Stimulated activated CD4-positive, alpha-beta T cell treated with anti-CD3 and anti-CD28 coated beads, TNF-alpha, amount 100 ng/mL, for 1 hour (primary cell): ENCODE measurements at places on chromosomes 2 and 18.

DNA sequence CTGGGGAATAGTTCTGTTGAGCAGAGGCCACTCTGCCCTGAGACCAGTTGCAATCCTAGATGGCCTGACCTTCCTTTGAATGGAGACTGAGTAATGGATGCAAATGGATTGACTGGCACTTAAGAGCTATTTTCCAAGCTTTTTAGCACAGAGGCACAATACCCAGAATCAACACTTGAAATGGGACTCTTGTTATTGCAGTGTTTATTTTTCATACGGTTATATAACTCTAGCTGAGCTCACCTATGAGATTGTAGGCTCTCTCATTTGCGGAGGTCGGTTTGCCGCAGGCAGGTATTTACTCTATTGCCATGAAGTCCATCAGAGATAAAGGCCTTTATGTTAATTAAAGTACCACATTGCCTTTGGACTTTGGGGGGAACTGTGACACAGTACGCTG lies 422.3 kb upstream of the CELF4 start:
- DNase-seq, result no peak

DNA sequence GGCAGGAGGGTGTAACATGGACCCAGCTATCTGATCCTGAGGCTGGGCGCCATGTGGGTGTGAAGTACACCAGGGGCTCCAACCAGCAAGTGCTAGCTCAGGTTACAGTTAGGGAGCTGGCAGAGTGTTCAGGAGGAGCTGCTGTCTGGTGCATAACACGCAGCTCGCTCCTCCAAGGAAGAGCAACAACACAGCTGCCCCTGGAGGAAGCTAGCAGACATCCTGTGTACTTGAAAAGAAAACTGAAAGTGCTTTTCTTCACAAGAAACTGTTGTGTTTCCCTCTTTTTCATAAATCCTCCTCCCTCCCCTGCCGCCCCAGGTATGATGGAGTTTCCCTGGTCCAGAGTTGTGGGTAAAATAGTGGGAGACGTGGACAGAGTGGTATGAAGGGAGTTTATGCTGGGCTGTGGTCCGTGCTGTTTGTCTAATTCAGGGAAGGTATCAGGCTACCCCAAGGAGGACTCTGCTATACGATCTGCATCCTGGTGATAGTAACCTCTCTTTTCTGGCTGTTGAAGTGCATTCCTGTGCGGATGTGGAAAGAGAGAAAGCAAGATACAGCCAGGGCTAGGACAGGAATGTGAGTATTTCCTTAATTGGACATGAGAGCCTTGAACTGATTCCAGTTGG lies 6.1 kb upstream of the LBH start:
- no peak for DNase-seq

DNA sequence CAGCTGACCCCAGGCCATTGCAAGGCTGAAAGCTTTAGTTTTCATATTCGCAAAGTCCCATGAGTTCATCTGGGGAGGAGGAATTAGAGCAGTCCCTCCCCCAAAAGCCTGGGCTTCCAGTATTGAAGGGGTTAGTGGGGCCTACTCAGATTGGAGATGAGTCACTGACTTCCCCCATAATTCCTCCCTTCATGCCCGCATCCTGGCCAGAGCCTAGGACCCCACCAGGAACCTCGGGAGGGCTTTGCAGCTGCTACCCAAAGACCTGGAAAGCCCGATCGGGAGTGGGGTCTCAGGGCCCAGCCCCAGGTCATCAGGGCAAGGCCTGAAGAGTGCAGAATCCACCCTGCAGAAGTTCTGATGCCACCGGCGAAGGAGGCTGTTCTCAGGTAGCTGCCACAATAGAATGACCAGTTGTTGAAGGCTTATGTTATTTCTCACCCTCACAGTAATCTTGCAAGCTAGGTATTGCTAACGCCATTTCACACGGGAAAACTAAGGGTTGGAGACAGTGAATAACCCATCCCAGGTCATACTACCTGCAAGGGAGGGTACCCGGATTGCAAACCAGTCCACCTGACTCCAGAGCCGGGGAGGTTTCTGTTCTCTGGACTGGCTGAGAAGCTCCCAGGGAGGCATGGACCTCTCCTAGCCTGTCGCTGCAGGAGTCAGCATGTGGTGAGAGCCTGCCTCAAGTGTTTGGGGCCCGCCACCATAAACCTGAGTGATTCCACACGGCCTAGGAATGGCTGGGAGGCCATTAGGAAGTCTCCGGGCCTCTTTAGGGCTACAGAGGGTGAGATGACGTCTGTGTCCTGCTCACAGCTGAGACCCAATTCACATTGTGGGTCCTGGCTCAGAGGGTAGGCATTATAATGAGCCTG lies 5.8 kb upstream of the ARID5A start:
- no peak for DNase-seq

GRCh38 chr2:100733391-100734187 lies 86.3 kb upstream of the NPAS2 start:
- no peak for DNase-seq

DNA sequence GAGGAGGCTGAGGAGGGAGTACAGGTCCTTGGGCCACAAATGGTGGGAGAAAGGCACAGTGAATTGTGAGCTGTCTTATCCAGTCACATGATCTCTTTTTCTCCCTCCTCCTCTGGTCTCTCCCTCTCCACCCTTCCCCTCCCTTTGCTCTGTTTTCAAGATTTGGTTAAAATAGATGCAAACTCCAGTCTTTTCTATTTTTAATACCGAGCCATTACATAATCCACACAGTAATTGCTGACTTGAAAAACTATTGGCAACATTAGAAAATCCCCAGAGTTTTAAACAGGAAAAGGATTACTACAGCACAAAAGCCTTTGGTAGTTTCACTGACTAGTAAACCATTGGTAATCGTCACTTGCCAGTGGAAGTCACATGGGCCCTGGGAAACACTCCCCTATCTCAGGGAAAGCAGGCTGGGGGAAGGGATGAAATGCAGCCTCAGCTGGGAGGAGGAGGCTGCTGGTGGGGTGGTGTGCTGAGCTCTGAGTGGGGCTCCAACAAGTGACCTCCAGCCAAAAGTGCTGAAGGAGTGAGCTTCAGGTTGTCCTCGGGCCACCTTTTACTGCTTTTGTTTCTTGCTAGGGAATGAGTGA lies 57.4 kb upstream of the PCBP1 start:
- no peak for DNase-seq

DNA sequence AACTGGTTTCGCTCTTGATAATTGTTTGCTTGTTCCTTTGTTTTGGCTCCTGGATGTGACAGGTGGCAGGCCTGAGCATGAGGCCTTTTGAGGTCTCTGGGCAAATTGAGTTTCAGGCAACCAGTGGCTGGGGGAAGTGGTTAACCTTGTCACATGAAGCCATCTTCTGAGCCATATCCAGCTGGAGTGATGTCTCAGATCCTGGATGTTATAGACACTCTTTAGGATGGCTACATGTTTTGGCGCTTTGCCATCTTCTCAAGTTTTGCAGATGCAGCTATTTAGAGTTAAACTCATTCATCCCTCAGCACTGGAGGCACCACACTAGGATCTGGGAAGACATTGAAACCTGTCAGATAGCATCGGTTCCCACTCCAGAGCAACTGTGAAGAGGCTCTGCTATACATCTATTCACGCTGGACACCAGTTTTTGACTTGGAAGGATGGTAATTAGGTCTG lies 25.3 kb upstream of the TACR1 start:
- DNase-seq, result no peak

DNA sequence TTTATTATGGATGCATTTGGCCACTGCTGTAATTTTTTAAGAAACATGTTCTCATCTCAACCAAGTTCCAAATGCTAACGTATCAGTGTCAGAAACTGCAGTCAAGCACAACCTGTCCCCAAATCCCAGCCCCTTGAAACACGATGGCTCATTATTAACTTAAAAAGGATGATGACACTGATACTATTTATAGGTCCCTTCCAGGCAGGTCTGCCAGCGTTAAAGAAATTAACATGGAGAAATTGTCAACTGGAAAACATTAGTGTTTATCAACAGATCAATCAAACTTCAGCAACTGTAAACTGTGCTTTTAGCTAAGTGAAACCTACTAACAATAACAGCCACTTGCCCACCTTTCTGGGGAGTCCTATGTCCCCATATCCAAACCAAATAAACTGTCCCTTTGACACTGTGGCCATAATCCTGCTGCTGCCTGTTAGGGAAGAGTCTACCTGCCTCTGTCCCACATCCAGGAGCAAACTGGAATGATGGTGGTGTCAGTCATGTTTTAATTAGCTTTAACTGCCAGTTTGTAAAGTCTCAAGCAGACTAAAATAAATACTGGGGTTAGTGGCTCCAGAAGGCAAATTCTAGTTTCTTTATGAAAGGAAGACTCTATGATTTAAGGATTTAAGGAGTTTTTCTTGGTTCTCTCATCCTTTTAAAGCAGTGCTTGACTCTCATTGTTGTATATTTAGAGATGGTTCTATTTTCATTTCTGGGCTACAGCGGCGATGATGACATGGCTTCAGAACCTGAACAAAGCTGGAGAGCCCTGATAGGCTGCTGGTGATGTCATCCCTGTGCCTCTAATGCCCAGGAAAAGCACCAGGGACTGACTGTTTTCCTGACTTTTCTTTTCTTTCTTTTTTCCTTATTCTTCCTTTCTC lies 583.6 kb upstream of the PIK3C3 start:
- no peak for DNase-seq

GRCh38 chr2:25618676-25619075 lies 54.7 kb downstream of the DTNB start:
- no peak for DNase-seq

- no peak for DNase-seq
Observed at GRCh38 chr2:12001621-12002020, 255.2 kb downstream of the LPIN1 start.

GRCh38 chr18:45653090-45653489 lies 37.8 kb downstream of the SLC14A2 start:
- no peak for DNase-seq

DNA sequence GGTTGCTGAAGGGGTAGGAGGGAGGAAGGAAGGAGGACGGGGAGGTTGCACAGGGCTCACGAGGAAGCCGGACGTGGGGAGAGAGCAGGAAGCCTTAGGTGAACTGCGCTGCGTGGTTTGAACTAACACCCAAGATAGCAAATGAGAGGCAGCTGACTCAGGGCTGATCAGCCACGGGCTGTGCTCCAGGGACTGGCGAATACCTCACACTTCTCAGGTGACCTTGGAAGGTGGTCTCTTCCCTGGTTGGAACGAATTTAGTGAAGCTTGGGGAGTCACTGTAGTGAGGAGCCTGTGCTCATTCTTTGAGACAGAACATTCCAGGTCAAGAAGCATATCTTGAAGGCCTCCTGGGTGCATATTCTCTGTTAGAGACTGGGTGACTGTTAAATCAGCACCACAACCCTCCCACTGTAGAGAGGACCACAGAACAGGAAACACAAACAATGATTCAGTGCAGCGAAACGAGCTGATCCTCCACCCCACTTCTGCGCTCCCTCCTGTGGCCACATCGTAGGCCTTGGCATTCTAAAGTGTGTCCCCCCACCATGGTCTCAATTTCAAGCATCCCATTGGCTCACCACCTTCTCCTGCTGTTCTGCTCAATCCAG lies 33.8 kb downstream of the TOGARAM2 start:
- DNase-seq, result peak; percentile 43

DNA sequence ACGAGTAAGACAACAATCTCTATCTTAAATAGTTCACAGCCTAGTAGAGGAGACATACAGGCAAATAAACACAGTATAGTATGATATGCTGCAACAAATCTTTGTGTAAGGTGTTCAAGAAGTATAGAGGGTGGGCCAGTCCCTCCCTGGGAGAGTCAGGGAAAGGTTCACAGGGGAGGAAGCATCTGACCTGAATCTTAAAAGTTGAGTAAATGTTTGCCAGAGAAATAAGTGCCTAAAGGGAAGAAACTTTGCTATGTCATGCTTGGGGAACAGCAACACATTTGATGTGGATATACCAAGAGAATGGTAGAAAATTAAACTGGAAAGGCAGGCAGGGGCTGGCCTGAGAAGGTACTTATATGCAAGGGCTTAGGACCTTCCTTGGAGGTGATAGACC lies 125.7 kb upstream of the CYP26B1 start:
- DNase-seq, result no peak

- no peak for DNase-seq
Observed at GRCh38 chr2:240558236-240558761, 511 bp upstream of the ANKMY1 start.

DNA sequence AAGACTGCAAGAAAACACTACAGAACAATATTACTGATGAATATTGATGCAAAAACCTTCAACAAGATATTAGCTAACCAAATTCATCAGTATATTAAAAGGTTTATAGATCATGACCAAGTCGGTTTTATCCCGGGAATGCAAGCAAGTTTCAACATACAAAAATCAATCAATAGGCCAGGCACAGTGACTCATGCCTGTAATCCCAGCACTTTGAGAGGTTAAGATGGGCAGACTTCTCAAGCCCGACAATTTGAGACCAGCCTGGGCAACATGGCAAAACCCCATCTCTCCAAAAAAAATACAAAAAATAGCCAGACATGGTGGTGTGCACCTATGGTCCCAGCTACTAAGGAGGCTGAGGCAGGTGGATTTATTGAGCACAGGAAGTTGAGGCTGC lies 82.9 kb downstream of the FSIP2 start:
- DNase-seq, result no peak

DNA sequence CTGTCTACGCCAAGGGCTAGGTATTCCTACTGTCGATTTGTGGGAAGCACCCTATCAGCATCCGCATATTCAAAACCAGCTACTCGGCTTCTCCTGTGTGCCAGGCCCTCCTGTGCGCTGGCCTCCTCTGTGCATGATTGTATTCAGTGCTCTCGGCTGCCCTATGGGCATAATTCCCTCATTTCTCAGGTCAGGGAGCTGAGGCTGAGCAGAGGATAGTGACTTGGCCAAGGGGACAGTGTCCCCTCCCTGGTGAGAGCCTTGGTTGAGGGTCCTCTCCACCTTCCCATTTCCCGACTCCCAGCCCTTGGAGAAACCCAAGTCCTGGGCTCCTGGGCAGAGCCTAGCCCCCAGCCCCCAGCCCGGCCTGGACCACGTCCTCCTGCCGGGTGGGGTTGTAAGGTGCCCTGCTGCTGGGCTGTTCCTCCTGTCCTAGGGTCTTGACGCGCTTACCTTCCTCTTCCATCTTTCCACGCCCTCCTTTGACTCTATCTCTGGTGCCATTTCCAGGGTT lies 6.3 kb upstream of the HS6ST1 start:
- DNase-seq, result no peak

- no peak for DNase-seq
Observed at GRCh38 chr2:203603456-203604389, 68.6 kb upstream of the RAPH1 start.

GRCh38 chr18:6405237-6406074 lies 9.3 kb downstream of the L3MBTL4 start:
- no peak for DNase-seq

GRCh38 chr18:79955302-79956075 lies 4.0 kb upstream of the SLC66A2 start:
- no peak for DNase-seq

GRCh38 chr2:102137138-102137537 lies 5.4 kb upstream of the IL1R1 start:
- DNase-seq, result peak; percentile 19

- no peak for DNase-seq
Observed at GRCh38 chr18:10789180-10789579, 263.4 kb downstream of the NAPG start.

DNA sequence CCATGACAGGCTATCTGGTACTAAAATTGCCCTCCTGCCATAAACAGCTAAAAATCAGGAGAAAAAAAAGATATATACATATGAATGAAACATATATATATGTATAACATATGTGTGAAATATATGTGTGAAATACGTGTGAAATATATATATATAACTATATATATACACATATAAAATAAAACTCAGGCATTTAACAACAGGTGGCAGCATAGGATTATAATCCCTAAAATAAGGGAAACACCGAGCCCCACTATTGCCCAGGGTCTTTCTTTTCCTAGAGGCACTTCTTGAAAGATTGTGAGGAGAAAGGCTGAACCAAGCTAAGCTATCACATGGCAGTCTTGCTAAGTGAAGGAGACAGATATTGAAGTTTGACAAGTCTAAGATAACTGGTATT lies 65.9 kb upstream of the CYTIP start:
- DNase-seq, result no peak
